ENCODE measurements at places on chromosomes 2 and 18. TPM values are rescaled to one million over a fixed set of nuclear protein-coding genes. Genes with fewer than 3 reads are reported as not detected.

The IL1RN gene
- total RNA-seq = 4.2 TPM

The DYSF gene
- not detected for total RNA-seq

- no peak overlapping the region for H3K27ac ChIP-seq
- H3K4me3 ChIP-seq = no peak overlapping the region
- no peak for DNase-seq
Observed at GRCh38 chr2:158994920-158995676, 26.7 kb downstream of the TANC1 start.

DNA sequence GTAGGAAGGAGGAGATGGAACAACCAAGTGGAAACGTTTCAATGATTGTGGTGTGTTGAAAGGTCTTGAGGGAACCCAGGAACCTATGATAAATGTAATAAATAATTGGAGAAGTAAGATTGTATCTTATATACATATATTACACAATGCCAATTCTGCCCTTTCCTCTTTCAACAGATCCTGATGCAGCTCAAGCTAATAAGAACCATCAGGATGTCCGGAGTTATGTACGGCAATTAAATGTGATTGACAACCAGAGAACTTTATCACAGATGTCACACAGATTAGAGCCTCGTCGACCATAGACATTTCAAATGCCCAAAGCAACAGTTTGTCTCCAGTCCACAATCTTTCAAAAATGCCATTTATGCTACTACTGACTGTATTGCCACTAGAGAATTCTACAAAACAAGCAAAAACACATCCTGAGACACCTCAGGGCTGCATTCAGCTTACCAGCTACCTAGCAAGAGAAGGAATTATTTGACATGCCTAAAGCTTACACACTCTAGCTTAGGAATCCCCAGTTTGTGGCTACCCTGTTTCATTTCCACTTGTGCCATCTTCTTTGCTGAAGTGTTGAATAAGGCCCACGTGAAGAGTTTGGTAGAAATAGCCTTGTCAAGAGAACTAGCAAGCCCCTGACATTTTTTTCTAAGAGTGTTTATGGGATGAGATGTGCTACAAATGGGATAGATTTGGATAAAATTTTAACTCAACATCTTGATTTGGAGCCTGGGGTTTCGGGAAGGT lies 24.0 kb upstream of the MAP3K20 start:
- H3K4me3 ChIP-seq = no peak overlapping the region
- no peak for DNase-seq
- peaks cover 1% of the 10 kb centered on the region for H3K36me3 ChIP-seq

- DNase-seq = peak; percentile 71
- peaks cover 56% of the 10 kb centered on the region for H3K27me3 ChIP-seq
- peaks cover 42% of the 10 kb centered on the region for H3K4me1 ChIP-seq
- no peaks in the 10 kb centered on the region for H3K36me3 ChIP-seq
Observed at GRCh38 chr2:218898109-218898878, 17.6 kb downstream of the WNT10A start.

DNA sequence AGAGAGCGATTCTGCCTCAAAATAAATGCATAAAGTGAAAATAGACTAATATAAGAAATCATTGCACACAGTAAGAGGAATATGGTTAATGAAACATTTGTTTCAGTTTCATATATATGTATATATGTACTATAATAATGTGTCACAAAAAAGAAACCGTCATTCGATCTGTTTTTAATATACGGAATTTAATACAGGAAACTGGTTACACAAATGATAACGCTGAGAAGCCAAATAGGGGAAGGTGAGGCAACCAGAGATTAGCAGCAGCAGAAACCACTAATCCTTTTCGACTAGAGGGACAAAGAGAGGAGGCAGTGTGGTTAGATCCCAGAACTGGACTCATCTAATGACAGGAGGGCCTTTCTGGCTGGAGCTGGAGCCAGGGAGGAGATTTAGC lies 64.2 kb upstream of the GREB1L start:
- no peak overlapping the region for H3K27ac ChIP-seq
- H3K27me3 ChIP-seq = peaks cover 5% of the 10 kb centered on the region
- H3K36me3 ChIP-seq = no peaks in the 10 kb centered on the region
- H3K4me3 ChIP-seq = no peak overlapping the region
